Bladder microvascular endothelial cell (primary cell): ENCODE measurements at places on chromosomes 2 and 18. TPM values are rescaled to one million over a fixed set of nuclear protein-coding genes. Genes with fewer than 3 reads are reported as not detected.

Gene RAPGEF4
- 11.8 and 73.2 TPM in 2 replicates for total RNA-seq

Gene KANSL3
- total RNA-seq = 14.7 and 29.1 TPM in 2 replicates

Gene TBR1
- total RNA-seq = under 0.01 TPM in 1 of 2 replicates, not detected in the other

Gene OSR1
- under 0.01 and 0.69 TPM in 2 replicates for total RNA-seq

Gene EMX1
- not detected in 2 replicates for total RNA-seq

Gene KYNU
- total RNA-seq = 0.06 and 1.1 TPM in 2 replicates

Gene SLC5A7
- total RNA-seq = not detected in 2 replicates

Gene IFIH1
- total RNA-seq = 8.4 and 23.6 TPM in 2 replicates
